ENCODE measurements at places on chromosomes 7 and 10.

- DNase-seq = no peak
Observed at GRCh38 chr10:29397221-29397620, 108.4 kb downstream of the LYZL1 start.

- no peak for DNase-seq
Observed at GRCh38 chr7:17133977-17134376, 164.5 kb upstream of the AHR start.

DNA sequence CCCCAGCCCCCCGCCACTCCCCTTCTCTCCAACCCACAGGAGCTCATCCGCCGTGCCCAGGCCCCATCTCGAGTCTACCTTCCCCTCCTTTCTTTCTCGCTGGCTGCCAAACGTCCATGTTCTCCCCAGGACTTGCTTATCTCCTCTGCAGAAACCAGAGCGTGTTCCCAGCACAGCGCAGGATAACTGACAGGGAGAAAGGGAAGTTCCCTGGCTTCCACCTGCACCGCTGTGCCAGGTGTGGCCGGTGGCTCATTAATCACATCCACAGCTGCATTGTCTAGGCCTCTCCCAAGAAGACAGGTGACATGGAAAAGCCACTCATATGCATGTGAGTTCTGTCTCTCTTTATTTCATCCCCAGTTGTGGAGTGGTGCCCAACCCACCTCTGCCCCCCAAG is 113.2 kb downstream of the ITIH5 start:
- no peak for DNase-seq

GRCh38 chr10:50387732-50388073 is 136.4 kb upstream of the ASAH2 start:
- DNase-seq = no peak

DNA sequence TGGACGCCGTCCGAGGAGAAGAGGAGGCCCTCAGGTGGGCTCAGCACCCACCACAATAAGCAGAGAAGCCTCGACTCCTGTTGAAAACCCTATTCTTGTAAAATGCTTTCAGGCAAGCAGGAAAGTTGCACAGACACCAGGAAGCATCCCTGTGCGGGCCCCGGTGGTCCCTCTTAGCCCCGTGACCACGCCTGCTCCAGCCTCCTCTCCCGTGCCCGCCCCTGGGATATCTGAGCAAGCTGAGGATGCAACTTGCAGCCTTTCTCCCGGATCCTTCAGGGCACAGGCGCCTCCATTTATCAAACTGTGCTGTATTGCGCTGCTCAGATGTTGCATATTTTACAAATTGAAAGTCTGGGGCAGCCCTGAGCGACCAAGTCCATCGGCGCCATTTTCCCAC is 72.7 kb downstream of the CFAP46 start:
- no peak for DNase-seq

GRCh38 chr7:18399436-18400235 is 95.9 kb upstream of the HDAC9 start:
- no peak for DNase-seq

- no peak for DNase-seq
Observed at GRCh38 chr7:123011766-123012369, 16.4 kb upstream of the TAS2R16 start.

GRCh38 chr7:131508754-131509486 is 47.5 kb downstream of the PODXL start:
- DNase-seq = no peak

- no peak for DNase-seq
Observed at GRCh38 chr7:133571076-133571475, 318.2 kb downstream of the EXOC4 start.

GRCh38 chr10:16316733-16317390 is 119.9 kb upstream of the PTER start:
- no peak for DNase-seq

DNA sequence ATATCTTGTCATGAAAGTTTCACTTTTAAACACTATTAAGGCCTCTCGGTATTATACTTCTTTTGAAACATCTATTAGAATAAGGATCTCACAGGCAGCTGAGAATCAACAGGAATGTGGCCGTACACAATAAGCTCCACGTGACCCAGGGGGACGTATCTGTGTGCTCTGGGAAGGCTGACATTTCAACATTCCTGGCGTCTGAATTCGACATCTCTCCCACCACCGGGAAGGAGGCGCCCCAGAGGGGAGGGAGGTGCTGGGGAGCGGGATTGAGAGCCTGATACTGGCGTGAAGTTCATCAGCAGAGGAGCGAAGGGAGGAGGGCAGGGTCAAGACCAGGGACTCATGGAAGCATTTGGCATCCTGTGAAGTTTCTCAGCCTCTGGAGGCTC is 401.3 kb downstream of the DNAJB6 start:
- DNase-seq = no peak
